ENCODE measurements at places on chromosomes 16 and 17.

DNA sequence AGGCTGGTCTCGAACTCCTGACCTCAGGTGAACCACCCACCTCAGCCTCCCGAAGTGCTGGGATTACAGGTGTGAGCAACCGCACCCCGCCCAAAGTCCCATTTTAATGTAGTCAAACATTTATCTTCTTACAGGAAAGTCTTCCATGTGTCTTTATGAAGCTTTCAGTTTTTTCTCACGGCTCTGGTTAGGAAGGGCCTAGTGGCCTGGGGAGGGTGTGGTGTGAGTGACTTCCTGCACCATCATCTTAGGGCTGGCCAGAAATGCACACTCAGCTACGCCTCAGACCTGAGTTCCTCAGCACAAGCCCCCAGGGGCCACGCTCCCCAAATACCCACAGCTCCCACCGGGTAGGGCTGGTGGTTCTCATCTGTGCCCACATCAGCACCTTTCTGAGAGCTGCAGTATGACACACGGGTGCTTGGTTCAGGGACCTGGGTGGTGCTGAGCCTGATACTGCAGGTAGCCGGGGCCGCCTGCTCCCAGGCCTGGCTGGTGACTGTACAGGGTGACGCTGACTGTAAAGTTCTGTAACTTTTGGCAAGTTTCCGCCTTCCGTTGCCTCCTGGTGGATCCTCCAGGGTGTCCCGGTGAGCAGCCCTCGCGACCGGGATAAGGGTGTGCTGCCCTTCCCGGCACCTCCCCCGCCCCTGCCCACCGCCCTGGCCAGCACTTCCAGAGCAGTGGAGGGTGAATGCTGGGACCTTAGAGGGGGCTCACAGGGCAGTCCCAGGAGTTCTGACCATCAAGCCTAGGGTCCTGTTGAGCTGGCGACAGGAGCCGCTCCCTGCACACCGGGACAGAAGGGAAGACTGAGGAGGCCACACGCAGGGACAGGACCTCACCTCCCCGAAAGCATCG is 52.5 kb downstream of the ZNF778 start:
- no peak for DNase-seq

- DNase-seq, result no peak
Observed at GRCh38 chr17:66915792-66916191, 48.7 kb upstream of the CACNG4 start.

GRCh38 chr17:4934173-4934979 is 2.3 kb downstream of the GP1BA start:
- DNase-seq, result peak; percentile 67

DNA sequence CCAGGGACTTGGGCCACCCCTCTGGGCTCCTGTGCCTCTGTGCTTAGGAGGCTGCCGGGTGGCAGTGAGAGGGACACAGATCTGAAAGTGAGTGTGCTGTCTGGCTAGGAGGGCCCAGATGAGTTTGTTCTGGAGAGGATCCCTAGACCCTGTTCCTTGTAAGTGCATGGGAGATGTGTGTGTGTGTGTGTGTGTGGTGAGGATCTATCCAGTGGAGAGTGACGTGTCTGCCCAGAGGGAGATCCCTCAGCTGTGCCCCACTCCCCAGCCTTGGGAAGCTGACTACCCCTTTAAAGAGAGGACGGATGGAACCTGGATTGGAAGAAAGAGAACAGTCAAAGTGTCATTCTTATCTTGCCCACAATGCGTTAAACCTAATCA is 25.5 kb upstream of the CDC42EP4 start:
- no peak for DNase-seq

- no peak for DNase-seq
Observed at GRCh38 chr16:66959704-66960161, 1.3 kb upstream of the CES3 start.

- no peak for DNase-seq
Observed at GRCh38 chr16:24896439-24896838, 50.7 kb downstream of the SLC5A11 start.

DNA sequence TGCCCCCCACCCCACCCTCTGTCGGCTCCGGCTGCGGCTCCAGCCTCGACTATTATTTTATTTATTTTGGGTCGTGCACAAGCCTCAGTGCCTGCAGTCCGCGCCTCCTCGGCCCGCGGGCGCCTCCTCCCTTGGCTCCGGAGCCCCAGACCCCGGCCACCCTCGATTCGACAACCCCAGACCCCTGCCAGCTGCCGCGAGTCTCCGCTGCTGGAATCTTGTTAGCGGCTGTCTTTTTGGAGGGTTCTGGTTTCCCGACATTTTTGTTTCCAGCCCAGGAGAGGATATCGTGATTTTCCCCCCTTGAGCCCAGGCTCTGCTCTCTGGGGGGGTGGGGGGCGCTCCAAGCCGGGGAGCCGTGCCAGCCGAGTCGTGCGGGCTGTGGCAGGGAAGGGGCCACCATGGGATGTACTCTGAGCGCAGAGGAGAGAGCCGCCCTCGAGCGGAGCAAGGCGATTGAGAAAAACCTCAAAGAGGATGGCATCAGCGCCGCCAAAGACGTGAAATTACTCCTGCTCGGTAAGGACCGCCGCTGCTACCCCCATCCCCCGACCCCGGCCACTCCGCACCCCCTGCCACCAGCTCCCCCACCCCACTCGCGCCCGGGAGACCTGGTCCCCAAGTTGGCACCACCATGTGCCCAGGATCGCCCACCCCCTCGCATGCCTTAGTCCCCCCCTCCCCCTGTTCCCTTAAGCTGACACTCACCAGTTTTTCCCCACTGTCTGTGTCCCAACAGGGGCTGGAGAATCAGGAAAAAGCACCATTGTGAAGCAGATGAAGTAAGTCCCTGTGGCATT is 746 bp downstream of the GNAO1 start:
- DNase-seq, result no peak

DNA sequence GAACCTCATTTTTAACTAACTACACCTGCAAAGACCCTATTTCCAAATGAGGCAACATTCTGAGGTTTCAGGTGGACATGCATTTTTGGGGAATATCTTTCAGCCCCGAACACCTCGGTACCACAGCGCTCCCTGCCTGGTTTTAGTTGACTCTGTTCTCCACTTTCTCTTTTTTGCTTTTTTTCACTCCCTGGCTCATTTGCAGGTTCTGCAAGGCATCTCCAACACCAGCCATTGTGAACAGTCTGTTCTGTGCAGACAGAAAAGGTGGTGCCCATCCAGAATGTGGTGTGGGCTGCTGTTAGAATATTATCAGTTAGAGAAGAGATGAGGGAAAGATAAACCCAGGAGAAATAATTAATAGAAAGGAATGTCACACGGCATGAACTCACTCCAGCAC is 32.5 kb upstream of the ZCCHC14 start:
- no peak for DNase-seq

DNA sequence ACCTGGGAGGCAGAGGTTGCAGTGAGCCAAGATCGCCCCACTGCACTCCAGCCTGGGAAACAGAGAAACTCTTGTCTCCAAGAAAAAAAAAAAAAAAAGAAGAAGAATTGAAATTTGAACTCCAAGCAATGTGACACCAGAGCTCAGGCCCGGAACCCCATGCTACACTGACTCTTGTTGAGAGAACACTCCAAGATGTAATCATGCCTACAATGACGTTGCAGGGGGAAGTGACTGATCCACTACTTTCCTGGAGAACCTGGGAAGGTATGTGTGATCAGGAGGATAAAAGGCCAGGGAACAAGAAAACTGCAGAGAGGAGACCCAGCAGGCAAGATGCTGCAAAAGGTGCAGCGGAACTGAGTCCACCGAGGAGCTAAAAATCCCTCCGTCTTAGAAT is 57.9 kb downstream of the ADCY9 start:
- peak; percentile 28 for DNase-seq

GRCh38 chr16:67111951-67112444 is 2.3 kb downstream of the PHAF1 start:
- no peak for DNase-seq

- no peak for DNase-seq
Observed at GRCh38 chr17:65229621-65229995, 92.4 kb downstream of the RGS9 start.

- no peak for DNase-seq
Observed at GRCh38 chr17:70621566-70621965, 452.2 kb downstream of the KCNJ2 start.

GRCh38 chr17:47199627-47200324 is 9.4 kb upstream of the MYL4 start:
- DNase-seq, result no peak

- DNase-seq, result no peak
Observed at GRCh38 chr17:41512546-41513167, 6.0 kb downstream of the KRT15 start.

- no peak for DNase-seq
Observed at GRCh38 chr17:74687886-74688285, 24.8 kb downstream of the CD300LF start.

DNA sequence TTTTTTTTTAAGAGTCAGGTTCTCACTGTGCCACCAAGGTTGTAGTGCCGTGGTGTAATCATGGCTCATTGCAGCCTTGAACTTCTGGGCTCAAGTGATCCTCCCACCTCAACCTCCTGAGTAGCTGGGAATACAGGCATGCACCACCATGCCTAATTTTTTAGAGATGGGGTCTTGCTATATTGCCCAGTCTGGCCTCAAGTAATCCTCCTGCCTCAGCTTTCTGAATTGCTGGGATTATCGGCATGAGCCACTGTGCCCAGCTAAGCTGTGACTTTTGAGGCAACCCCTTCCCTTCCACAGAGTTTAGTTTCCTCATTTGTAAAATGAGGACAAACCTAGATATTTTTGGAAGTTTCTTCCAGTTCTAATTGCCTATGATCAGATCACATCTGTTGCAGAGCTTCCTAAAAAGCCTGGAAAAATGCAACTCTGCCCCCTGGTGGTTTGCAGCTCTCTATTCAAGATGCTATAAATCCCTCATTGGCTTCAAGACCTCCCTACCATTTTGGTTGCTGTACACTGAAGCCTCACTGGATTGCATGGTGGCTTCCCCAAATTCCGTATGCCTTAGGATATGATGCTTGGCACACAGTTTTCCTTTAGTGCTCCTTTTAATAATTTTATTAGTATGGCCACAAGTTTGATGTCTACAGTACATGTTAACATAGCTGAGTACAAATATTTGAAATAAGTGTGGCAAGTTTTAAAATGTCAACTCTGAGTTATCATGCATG is 19.3 kb downstream of the GDE1 start:
- DNase-seq, result peak; percentile 42

DNA sequence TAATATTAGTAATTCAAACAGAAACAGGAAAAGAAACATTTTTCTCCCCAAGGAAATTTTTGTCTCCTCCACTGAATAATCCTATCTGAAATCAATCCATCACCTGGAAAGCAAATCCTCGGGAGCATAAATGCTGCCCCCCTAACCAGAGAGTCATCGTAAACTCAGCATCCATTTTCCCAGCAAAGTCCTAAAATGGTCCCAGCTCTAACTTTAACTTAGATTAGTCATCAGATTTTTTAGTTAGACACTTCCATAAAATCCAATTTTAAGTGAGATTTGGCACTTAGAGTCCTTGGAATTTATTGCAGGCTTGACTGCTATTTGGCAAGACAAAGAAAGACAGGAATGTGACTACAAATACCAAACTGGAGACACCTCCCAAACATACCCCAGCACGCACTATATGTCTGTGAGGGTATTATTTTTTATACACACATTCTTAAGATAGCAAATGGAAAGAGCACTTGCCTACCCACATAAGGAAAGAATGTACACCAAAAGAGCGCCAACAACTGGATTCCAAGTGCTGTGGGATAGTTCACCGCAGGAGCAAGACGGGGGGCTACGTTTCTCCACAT is 15.4 kb downstream of the SCO1 start:
- no peak for DNase-seq

GRCh38 chr16:60064026-60064425 is 1329.9 kb upstream of the GOT2 start:
- DNase-seq, result no peak

DNA sequence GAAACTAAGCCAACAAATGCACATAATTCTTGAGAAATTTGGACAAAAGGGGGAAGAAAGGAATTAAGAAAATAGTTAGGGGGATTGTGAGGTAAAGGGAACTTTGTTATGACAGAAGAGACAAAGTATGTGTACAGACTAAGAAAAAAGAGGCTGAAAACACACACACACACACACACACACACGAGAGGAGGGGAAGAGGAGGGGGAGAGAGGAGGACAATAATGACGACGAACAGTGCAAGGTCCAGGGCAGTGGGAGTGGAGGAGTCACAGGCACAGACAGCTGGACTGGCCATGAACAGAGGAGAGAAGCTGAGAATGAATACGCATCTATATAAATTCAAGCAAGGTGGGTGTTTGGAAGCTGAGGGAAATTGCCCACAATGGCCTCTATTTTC is 44.6 kb downstream of the MARVELD3 start:
- no peak for DNase-seq

DNA sequence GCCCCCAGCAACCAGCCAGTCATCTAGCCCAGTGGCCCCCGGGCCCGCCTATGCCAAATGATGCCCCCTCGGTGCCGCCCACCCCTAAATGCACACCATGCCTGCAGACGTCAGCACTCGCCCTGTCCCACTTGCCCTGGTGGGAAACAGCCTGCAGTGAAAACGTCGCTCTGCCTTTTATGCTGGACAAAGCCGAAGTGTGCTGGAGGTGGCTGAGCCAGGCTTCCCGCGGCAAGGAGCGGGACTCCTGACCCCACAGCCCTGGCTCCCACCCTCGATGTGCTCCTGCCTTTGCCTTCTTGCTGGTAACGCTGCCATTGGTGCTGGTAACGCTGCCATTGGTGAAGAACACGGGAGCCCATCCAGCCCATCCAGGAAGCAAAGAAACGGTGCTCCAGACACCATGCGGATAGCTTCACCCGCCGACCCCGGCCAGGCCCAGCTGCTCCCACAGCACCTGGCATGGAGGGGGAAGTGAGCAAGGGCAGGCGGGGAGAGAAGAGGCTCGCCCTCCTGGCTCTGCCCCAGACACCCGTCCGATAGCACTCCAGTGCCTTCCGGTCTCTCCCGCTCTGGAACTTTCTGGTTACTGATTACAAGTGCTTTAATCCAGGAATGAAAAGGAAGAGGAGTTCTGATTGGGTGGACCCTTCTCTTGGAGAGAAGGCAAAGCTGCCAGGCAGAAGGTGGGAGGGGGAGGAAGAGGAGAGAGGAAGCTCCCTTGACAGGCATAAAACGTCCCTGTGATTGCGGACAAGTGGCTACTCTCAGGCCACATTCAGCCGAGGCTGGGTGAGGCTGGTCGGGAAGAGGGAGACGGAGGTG is 4.0 kb upstream of the BAIAP2 start:
- DNase-seq, result no peak

DNA sequence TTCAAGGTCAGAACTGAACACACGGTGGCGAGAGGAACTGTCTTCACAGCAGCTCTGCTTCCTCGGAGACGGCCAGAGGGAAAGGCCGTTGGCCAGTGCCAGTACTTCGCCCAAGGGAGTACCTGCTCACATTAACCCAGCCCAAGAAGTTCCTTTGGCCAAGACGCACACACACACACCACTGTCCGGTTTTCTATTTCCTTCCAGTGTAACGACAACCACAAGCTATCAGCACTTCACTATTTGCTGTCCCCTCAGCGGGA is 744 bp upstream of the GGNBP2 start:
- peak; percentile 63 for DNase-seq

DNA sequence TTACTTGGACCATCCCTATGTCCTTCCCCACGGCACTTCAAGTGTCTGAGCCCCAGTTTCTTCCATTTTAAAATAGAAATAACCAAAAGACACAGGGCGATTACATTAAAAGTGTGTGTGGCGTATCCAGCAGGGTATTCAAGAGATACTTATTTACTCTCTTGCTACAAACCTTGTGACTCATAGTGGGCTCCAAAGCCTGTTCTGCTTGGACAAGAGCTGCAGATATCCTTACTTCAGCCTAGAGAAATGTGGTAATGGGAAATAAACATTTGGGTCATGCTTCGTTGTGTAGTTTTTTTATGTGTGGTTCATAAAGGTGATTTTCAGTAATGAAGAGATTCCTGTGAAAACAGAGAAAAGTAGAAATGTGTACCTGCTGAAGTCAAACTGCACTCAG is 288.9 kb upstream of the CDH11 start:
- DNase-seq, result no peak

All from DMS79 treated with DMSO at 0.1 percent for 48 hours (cell line).